ENCODE measurements at places on chromosomes 6 and 20. TPM values are rescaled to one million over a fixed set of nuclear protein-coding genes. Genes with fewer than 3 reads are reported as not detected.

DNA sequence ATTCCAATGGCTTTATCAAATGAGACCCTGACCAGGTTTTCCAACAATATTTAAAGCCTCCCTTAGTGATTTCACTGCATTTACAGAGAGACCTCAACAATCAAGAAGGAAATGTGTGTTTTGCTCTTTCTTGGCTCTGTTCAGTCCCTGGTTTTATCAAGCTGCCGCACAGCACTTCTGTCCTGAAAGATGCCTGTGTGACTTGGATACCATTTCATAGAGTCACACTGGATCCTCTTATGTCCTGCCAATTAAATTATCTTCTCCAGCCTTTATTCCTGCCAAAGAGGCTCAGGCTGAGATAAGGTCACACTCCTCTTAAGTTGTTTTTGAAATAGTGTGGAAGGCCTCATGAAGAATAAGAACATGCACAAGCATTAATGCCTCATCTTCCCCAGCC lies 197.0 kb upstream of the RNF217 start:
- no peak for DNase-seq

DNA sequence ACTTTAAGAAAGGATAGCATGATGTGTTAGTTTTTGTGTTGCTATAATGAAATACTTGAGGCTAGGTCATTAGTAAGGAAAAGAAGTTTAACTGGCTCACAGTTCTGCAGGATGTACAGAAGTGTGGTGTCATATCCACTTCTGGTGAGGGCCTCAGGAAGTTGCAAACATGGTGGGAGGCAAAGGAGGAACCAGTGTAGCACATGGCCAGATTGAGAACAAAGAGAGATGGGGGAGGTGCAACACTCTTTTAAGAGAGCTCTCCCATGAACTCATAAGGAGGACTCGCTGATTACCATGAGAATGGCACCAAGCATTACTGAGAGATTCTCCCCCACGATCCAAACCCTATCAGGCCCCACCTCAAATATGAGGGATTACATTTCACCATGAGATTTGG lies 265.4 kb downstream of the RIMS1 start:
- DNase-seq: no peak

DNA sequence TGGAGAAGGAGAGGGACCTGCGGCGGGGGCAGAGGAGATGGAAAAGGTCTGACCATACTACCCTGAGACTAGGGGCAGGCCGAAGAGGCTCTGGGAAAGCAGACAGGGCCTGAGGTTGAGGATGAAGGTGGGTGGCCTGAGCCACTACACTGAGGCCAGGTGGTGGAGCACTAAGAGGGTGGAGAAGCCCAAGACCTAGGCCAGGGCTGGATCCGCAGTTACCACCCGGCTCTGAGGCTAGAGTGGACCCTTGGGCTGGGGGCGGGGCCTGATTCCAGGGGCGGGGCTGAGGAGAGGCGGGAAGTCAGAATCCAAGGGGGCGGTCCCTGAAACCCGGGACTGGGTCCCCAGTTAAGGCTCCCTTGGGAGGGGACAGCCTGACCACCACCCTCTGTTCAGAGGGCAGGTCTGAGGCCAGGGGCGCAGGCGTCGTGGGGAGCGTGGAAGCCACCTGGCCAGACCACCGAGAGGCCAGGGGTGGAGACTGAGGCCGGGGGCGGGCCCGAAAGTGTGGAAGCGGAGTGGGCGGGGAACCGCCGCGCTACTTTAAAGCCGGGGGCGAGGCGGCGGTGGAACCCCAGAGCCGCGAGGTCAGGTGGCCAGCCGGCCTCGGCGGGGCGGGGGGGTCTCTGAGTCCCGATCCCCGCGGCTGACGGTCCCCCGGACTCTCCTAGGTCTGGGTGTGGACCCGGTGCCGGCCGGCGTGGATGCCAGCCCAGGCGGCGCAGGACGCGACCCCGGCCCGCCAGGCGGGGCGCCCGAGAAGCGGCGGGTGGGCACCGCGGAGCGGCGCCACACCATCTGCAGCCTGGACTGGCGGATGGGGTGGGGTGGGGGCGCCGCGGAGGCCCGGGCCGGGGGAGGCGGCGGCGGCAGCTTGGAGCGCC lies 8.3 kb downstream of the CCM2L start:
- DNase-seq: peak; percentile 56

DNA sequence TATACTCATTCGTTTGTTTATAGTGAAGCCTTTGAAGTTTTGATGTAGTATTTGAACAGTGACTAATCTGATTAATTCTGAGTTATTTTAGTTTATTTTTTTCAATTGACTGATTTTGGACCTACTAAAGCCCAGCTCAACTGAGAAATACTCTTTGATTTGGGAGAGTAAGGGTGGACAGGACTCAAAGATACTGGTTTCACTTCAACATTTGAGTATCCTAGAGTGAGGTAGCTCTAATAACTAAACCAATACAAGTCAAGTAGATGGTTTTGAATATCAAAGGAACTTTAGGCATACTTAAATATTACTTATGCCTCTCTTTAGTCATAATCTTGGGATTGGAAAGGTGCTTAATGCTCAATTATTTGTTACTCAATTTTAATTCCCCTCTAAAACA lies 65.6 kb downstream of the ZNF292 start:
- DNase-seq: no peak

- DNase-seq: no peak
Observed at GRCh38 chr6:164750128-164750527, 559.3 kb downstream of the C6orf118 start.

DNA sequence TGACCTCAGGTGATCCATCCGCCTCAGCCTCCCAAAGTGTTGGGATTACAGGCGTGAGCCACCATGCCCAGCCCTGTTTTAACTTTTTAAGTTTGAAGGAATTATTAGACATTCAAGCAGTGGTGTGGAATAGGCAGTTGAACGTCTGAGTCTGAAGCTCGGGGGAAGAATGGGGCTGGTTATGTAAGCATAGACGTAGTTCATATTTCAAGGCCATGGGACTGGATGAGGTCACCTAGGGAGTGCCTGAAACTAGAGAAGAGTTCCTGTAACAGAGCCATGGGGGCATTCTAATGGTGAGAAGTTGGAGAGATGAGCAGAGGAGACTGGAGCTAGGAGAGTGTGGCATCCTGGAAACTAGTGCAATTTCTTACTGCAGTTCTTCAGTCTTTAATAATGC lies 6.4 kb downstream of the CDKAL1 start:
- no peak for DNase-seq

DNA sequence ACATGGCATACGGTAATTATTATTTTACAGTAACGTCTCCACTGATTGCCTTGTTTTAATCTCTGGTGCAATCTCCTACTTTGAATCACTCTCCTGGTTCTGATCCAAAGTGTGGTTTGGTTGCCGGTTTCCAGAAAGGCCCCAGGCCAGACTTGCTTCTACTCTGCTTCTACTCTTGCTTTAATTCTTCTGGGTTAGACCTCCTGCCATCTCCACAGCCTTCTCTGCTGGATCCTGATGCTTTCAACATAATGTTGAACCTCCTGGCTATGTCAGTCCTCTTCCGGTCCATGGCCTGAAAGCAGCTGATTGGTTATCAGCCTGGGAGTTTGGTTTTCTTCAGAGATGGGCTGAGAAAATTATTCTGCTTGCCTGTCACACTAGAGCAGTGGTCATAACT lies 266.5 kb upstream of the RIMS1 start:
- DNase-seq: no peak

- DNase-seq: no peak
Observed at GRCh38 chr20:61558726-61559125, 306.7 kb downstream of the CDH4 start.

DNA sequence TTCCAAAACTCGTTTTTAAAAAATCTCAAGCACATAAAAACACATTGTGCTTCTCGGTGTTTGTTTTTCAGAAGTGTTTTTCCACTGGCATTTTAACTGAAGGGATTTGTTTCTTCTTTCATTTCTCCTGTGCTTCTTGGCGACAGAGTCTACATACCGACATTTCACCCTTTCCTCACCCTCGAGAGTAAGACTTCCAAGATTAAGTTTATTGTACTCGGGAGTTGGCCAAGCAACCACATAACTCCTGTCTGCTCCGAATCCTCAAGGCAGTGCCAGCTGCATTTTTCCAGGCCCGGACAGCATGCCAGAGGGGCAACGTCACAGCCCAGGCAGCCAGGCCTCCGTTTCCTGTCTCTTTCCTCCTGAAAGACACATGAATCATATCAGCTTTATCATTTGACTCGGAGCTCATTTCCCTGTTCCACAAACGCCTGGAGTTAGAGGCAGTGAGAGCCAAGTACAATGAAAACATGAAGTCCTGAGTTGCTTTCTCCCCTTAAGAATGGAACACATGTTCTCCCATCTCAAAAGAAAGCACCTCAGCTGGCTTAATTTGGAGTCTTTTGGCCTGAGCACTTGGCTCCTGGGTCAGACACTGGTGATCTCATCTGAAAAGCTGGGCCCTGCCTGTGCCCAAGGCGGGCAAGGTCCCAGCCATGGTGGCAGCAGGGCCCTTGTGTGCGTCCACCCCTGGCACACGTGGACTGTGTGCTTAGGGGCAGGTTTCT lies 23.2 kb upstream of the FAM50B start:
- no peak for DNase-seq

- no peak for DNase-seq
Observed at GRCh38 chr6:103344554-103345163, 1515.1 kb downstream of the HACE1 start.

DNA sequence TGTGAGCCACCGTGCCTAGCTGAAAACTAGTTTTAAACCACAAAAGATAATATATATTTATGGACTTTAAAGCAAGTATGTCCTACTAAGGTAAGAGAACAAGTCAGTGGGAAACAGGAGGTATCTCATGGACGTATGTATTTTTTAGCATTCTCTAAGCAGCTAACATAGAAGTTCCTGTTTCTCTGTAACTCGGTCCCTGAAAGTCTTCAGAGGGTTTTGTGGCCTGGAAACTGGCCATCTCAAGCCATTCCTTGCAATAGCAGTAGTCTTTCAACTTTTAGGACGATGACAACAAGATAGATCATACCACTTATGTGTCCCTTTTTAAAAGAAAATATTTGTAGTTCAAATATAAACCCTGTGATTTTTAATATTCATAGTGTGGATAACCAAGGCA lies 95.6 kb upstream of the RALGAPA2 start:
- DNase-seq: no peak

DNA sequence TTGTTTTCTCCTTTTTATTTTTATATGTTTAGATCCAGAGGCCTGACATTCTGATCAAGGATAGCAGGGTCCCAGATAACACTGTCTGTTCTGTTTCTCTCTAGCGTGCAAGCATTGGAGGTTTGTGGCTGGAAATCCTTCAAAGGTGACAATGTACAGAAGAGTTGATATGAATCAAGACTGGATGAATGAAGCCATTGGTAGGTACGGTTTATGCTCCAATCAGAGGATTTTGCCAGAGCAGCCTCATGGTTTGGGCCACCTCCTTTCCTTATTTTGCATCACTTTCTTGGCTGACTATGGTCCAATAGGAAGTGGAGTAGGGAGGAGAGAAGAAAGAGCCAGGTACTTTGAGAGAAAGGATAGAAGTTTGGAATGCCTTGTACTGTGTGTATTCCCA lies 484.8 kb upstream of the JAG1 start:
- DNase-seq: no peak

DNA sequence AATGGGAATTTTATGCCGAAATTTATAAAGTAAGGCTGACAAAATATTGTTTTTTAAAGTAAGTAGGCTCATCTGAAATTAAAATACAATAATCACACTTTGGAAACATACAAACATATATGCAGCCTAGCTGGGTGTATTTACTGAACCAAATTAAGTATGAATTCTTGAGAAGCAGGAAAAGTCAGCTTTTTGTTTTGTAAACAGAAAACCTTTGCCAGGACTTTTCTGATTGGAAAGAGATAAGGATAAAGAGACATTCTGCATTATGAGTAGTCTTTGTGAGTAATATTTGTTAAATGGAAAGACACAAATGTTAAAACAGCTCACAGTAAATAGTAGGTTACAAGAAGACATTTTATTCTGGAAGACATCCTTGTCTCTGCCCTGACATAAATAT lies 1380.8 kb downstream of the GRIK2 start:
- no peak for DNase-seq

DNA sequence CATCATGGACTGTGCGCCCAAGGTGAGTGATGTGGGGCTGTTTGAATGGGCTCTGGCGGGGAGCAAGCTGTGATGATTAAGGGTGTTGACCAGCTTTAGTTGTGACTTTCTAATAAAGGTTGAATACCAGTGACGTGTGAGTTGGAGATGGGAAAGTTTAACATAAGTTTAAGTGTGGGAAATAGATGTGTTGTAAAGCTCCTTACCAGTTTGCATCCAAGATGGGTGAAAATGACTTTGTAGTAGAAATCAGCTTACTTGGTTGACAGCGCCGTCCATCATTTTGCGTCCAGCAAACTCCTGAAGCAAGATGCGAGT lies 372 bp downstream of the CASS4 start:
- DNase-seq: no peak

INSM1 gene
- total RNA-seq: 8.6 TPM

HLA-DMB gene
- 0.82 TPM for total RNA-seq

DYNLT2 gene
- total RNA-seq: 2.0 TPM

TREML2 gene
- under 0.01 TPM for total RNA-seq

PPIL4 gene
- total RNA-seq: 35.1 TPM

Measured in frontal cortex (tissue), 4 donors.